Right ventricle myocardium superior (tissue), 1 donor: ENCODE measurements at places on chromosomes 1 and 21. TPM values are rescaled to one million over a fixed set of nuclear protein-coding genes. Genes with fewer than 3 reads are reported as not detected.

The BATF3 gene
- total RNA-seq = 1.3 TPM

The CYP4A22 gene
- 0.16 TPM for total RNA-seq

The EXO1 gene
- total RNA-seq = 0.62 TPM

The ST6GALNAC3 gene
- total RNA-seq = 4.5 TPM

The MDM4 gene
- 24.2 TPM for total RNA-seq

- no peak for DNase-seq
Measured at GRCh38 chr1:151851886-151852285, 1.6 kb downstream of the THEM5 start.

- DNase-seq = no peak
Measured at GRCh38 chr1:23613191-23614031, 54.1 kb upstream of the ID3 start.

DNA sequence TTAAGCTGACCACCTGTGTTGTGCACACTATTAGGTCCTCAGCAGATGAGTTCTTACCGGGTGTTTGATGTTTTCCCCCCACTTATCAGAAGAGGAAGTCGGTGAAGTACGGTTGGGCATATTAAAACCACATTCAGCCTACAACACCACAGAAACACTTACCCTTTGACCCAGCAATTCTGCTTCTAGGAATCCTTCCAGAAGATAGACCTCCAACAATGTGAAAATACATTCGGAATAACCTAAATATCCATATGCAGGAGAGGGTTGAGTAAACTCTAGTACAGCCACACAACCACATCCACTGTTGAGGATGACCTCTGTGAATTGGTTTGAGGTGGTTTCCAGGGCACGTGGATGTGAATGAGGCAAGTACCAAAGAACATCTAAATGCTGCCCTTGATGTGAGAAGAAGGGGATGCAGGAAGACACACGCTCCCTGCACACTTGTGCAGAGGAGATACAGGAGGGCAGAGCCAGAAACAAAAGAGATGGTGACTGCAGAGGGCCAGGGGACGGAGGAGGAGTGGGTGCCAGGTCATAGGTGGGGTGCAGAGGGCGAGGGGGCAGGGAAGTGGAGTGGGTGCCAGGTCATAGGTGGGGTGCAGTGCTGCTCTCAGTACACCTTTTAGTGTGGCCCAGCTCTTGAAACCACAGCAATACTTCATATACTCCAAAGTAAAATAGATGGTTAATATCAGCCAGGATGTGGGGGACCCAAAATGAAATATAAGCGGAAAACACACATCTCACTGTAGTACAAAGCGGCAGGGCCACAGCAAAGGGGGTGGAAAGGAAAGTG, 12.8 kb downstream of the ADARB1 start:
- DNase-seq = no peak

- no peak for DNase-seq
Measured at GRCh38 chr1:151106894-151107293, 36.3 kb downstream of the GABPB2 start.

DNA sequence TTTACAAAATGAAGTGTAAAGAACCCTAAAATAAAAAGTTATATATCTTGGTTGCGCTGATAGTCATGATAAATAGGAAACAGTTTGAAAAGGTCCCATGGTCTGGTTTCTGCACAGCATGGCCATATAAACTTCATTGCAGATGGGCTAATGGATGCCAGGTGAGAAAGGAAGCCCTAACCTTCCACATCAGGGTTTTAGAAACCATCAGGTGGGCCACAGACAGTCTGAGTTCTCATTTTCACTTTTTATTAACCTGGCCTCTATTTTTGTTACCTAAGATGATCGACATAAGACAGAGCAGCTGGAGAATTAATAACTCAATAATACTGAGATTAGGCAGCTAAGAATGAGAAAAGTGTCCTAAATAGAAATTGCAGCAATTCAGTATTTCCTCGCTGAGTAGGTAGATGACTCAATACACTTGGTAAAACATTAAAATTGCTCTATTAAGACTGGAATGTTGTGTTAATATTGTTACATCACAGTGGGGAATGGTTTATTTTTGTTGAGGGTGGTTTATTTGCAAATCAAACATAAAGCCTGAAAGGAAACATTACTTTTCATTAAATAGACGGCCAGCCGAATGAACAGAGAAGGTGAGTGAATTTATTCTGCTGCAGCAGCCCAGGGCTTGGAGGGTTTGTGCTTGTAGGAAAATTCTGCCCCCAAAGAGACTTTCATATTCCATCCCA, 21.1 kb downstream of the C1orf21 start:
- no peak for DNase-seq

GRCh38 chr21:46120301-46121285, 22.7 kb downstream of the COL6A2 start:
- no peak for DNase-seq

GRCh38 chr1:153483776-153484175, 23.3 kb upstream of the S100A7 start:
- no peak for DNase-seq

DNA sequence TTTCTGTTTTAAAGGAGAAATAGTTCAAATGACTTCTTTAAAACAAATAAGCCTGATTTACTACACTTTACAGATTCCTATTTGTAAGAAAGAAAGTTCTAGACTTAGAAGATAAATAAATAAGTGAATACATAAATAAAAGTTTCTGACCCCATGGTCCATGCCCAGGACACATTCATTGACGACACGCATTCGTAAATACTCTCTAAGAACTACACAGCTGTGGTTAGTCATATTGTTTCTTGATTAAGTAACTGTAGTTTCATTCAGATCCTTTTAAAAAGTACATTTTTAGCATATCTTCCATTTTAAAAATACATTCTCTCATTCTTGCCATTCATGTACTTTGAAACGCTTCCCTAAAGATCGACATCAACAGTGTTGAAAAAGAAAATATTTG, 497.4 kb downstream of the SETD4 start:
- no peak for DNase-seq

- no peak for DNase-seq
Measured at GRCh38 chr1:31984419-31985347, 29.0 kb upstream of the KHDRBS1 start.

GRCh38 chr1:202244841-202245261, 51.3 kb downstream of the LGR6 start:
- DNase-seq = no peak

- DNase-seq = no peak
Measured at GRCh38 chr1:175554586-175554985, 188.8 kb downstream of the TNR start.

DNA sequence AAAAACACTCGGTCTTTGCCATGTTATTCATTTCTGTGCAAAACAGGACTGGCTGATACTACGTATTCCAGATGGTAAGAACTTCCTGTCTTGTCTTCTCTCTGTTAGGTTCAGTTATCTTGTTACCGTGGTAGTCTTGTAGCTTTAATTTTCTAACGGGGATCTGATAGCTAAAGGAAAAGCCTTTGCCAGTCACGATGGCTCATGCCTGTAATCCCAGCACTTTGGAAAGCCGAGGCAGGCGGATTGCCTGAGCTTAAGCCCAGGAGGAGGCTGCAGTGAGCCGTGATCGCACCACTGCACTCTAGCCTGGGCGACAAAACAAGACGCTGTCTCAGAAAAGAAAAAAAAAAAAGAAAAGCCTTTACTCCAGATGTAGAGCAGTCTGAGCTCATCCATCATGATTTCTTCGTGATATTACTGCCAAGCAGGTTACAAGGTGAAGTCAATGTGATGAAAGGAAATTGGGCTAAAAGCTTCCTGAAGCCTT, 11.1 kb upstream of the MSTO1 start:
- peak; percentile 41 for DNase-seq

DNA sequence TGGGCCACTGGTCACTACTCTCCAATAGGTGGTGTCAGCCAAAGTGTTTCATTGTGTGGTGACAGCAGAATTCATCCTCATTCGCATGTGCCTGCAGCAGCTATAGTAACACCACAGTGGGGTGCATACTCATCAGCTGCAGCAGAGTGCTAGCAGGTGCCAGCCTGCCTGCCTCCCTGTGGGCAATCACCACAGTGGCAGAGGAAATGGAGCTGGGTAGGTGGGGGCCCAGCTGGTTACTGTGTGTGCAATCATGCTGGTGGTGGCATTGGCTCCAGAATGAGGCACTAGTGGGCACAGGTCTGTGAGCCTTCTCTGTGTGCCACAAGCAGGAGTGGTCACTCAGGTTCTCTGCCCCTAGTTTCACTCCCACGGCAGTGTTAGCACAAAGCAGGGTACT, 579.2 kb downstream of the PTPRC start:
- no peak for DNase-seq

DNA sequence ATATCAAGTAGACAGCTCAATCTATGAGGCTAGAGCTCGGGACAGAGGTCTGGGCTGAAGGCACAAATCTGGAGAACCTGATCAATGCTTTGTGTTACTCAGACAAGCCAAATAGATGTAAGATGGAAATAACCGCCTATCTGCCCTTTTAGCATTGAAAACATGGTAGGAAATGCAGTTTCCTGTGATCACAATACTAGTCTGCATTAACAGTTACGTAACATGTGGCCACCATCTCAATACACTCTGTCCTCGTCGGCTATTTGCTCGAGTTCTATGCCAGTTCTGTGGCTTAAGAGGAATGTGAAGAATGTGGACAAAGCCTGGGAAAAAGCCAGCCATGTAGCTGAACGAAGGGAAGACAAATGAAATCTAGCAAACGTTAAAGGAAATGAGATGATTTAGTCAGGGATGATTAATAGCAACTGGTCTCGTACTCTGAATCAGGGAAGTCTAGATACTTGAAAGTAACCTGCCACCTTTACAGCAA, 73.3 kb downstream of the HSF2BP start:
- no peak for DNase-seq
